ENCODE measurements at places on chromosomes 7 and 10.

DNA sequence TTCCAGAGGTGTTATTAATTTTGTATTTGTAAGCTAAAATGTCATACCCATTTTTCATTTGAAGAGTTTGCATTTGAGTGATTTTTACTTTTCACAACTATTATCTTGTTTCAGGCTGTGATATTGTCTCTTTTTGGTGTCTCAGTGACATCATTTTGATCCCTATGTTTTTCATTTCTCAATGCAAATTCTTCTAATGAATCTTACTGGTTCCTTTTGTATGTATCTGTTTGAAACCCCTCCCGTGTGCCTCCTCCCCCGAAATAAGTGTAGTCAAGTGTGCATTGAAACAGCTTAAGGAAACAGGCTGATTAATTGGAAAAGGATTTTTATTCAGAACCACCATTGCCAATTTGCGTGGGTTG, 77.8 kb downstream of the SHH start:
- no peak for DNase-seq

GRCh38 chr10:89303161-89303560, 1.3 kb downstream of the IFIT2 start:
- no peak for DNase-seq

DNA sequence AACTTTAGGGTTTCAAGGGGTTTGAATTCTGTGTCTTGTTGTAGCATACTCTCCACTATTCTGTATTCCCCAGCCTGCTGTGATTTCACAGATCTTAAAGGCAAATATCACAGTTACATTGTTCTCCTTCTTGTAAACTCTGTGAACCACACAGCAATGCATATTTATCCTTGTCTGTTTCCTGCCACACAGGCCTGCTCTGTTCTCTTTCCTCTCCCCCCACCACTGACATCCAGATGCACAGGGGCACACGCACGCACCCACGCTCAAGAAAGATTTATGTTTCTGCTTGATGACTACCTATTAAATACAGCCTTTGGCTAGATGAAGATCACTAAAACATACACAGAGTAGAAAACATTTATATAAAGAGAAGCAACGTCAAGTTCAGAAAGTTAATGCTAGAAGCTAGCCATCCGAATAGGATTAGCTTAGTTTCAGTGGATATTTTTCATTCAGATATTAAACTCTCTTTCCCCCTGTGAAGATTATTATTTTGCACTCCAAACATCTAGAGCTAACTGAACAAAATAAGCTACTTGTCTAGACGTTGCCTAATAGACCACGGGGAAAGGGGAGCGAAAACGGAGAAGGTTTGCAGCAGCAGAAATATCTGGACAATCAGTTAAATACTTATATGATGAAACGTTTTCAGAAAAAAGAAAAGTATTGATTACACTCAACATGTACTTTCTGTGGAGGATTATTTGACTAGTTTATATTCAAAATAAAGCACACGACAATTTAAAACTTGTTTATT, 193.1 kb upstream of the SEMA3C start:
- peak; percentile 73 for DNase-seq

DNA sequence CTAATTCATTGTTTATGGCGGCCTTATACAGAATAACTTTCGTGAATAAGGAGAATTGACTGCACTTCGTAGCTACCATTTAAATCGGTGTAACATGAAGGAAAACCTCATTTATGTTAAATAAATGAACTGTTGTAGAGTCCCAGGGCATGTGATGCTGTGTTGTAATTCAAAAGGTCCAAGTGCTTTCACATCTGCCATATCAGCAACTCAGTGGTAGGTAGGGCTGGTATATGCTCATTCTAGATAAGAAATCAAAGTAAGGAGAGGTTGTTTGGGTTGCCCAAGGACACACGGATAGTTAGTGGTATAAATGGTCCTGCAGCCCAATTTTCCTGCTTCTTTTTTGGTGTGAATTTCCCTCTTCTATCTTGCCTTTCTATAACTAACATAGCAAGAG, 15.8 kb downstream of the BBS9 start:
- DNase-seq: no peak

- DNase-seq: peak; percentile 17
Observed at GRCh38 chr10:22737587-22737986, 23.2 kb upstream of the PIP4K2A start.

- peak; percentile 64 for DNase-seq
Observed at GRCh38 chr10:61899997-61900828, 1.3 kb upstream of the ARID5B start.

GRCh38 chr7:26233902-26234511, 32.5 kb downstream of the CBX3 start:
- DNase-seq: no peak

DNA sequence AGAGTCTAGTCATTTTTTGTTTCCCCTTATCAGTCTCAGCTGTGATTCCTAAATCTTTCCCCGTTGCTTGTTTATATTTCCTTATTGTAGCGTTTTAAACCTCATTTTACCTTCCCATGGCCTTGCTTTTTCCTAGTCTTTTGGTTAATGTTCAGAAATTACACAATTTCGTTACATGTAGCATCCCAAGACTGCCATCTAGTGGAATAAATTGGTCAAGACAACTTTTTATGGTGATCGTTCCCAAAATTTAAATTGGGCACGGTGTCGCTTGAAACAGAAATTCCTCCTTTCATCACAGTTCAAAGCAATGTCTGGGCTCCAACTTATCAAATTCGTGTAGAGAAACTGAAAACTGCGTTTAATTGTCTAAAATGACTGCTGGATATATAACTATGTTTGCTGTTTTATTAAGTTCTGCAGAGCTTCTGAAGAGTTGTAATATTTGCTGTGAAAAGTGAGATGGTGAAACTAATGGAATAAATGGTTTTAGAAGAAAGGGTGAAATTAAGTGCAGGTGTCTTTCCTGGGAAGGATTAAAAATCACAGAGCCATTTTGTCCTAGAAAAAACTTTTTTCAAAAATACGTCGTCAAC, 370.2 kb downstream of the PHF14 start:
- DNase-seq: peak; percentile 34

DNA sequence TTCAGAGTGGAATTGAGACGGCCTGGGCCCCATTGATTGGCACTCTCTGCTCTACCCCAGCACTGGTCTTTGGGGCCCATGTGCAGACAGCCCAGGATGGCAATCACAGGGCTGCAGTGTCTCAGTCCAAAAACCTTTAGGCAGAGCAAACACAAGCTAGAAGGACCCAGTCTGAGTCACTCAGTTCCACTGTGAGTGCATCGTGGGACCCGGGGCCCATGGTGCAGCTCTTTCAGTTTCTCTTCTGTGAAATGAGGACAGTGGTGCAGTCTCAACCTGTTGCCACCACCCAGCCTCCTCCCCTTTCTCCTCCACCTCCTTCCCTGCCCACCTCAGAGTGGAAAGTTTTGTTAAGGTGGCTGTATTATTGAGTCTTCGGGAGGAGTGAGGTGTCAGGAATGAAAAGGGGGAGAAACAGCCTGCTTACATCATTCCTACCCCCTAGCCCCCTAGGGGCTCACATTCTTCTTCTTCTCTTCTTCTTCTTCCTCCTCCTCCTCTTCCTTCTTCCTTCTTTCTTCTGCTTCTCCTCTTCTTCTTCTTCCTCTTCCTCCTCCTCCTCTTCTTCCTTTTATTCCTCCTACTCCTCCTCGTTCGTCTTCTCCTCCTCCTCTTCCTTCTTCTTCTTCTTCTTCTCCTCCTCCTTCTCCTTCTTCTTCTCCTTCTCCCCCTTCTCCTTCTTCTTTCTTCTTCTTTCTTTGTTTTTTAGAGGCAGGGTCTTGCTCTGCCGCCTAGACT, 19.5 kb upstream of the CARD11 start:
- DNase-seq: no peak

DNA sequence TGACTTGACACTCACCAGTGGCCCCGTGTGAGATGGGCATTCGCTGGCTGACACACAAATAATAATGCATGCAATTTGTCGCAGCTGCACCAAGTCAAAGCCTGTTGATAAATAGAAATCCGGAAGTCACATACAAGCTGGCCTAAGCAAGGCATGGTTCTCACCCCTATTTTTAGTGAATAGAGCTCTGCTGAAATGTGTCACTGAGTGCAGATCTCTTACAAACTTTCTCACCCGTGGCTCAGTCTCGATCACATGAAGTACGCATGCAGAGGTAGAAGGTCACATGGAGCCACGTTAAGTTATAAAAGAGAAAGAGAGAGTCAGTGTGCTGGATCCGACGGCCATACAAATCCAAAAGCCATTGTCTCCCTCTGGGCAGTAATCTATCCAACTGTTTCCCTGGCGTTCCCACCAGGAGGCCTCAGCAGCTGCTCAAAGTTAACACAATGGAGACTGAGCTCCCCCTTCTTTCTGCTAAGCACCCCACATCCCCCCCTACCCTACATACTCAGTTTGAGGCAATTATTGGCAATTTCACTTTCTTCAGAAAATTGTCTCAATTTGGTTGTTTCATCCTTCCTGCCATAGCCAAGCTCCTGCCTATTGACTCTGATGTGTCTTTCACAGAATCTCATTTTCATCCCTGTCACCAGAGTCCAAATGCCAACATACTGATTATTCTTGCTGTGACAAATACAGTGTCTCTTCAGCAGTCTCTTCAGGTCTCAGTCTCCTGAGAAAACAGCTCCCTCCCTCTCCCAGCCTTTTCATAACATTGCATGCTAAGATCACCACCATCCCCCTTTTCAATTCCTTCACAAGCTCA, 473.3 kb upstream of the NRP1 start:
- no peak for DNase-seq

GRCh38 chr10:33612551-33612950, 278.1 kb upstream of the NRP1 start:
- no peak for DNase-seq

DNA sequence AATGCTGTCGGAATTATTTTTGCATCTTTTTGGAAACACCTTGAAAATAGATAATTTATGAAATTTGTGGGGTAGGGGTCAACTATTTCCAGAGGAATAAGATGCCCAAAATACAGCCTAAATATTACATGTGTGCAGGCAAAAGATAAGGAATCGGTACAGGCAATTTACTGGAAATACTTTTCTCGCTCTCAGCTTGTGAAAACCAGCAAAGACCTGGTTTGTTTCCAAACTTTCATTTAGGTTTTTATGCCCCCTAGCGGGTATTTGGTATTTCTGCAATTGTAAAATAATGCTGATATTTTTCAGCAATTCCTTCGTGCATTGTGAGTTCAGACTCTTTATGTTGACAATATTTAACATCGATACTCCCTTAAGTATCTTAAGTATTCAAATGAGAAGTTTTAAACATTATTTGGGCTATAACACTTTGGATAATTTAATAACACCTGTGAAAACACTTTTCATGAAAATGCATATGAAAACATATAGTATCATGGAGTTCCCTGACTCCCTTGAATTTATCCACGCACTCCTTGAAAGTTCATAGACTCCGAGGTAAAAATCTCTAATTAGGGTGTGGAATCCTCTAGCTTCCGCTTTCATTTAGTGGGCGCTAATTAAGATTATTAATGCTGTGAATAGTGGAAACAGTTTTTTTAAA, 132.4 kb downstream of the TSPAN12 start:
- DNase-seq: peak; percentile 10

- no peak for DNase-seq
Observed at GRCh38 chr7:63931057-63931600, 67.5 kb upstream of the ZNF722 start.

- no peak for DNase-seq
Observed at GRCh38 chr10:68795886-68796532, 31.3 kb upstream of the STOX1 start.

- DNase-seq: no peak
Observed at GRCh38 chr10:115771755-115772154, 501.3 kb downstream of the GFRA1 start.

DNA sequence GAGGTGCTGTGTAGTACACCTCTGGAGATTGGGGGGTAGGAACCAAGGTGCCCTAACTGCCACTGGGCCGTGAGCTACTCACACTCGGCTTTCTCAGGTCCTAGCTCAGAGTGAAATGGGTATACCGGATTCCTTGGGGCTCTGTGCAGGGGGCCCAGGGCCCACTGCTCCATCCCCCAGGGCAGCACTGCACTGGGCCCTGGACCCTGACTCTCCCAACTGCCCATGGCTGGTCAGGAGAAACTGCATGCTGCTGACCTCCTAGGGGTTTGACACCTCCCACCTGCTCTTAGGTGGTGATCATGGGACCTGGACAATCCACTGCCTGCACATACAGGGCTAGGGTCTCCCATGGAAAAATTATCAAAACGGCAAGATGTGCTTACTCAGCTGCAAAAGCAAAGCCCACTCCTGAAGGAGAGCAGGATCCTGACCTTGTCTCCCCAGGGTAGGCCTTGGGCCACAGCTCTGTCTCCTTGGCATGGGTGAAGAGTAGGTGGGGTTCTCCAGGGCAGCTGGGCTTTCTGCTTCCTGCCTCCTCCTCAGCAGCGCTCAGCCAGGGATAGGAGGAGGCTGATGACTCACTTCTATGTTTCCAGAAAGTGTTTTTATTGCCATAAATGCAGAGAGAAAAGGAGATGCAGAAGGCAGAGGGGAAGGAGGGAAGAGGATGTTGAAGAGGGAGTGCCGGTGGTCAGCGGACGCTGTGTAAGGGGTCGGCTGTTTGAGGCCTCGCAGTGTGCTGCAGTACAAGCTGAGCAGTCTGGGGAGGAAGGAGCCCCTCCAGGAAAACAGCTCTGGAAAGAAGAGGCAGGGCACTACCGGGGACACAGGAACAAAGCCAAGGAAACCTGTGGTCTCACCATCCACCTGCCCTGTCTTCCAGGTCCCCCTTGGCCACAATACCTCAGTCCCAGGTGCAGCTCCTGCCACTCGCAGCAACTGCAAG, 107.8 kb downstream of the ARHGAP22 start:
- DNase-seq: peak; percentile 81

DNA sequence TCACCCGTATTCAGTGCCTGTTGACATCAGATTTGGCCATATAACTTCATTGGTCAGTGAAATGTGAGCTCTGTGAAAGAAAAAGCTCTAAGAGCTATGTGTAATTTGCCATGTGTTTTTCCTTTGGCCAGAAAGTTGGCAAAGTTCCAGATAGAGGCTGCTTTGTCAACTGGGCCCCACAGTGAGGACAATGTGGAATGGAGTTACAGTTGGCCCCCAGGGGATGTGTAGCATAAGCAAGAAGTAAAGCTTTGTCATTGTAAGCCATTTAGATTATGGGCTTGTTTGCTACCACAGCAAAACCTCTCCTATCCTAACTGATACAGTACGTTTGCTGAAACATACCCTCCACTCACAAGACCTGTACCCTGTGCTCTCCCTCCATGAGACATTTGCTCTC, 119.1 kb upstream of the HABP2 start:
- DNase-seq: no peak

DNA sequence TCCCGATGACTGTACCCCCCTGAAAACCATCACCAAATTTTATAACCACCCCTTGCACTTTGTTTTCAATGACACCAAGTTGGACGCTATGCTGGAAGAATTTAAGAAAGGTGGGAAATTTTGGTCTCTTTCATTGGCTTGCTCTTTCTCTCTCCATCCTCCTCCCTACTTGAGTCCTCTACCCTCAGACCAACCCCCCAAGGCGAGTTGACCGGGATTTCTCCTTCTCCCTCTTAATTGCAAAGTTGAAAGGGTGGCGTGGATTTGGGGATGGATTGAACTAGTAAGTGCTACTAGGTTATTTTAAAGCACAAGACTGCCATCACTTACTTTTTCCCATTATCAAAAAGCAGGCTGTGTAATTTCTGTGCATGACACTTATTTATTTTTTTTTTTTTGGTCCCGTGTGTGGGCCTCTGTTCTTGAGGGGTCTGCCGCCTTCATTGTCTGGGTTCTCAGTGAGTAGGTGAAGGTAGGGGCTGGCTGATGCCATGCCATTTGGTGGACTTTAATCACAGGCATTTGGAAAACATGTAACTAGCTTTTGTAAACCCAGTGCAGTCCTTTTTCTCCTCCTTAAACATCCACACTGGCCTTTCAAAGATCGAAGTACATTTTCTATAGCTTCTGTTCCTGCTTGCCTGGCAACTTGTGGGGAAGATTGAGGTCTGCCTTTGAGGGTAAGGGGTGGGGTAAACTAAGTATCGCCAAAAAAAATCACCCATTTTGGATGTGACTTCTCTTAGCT, 2.1 kb downstream of the CNNM2 start:
- no peak for DNase-seq

Data from urothelium cell line (cell line).